ENCODE measurements at places on chromosomes 5 and 9.

GRCh38 chr5:173291722-173292658, 36.2 kb downstream of the STC2 start:
- no peak for DNase-seq

DNA sequence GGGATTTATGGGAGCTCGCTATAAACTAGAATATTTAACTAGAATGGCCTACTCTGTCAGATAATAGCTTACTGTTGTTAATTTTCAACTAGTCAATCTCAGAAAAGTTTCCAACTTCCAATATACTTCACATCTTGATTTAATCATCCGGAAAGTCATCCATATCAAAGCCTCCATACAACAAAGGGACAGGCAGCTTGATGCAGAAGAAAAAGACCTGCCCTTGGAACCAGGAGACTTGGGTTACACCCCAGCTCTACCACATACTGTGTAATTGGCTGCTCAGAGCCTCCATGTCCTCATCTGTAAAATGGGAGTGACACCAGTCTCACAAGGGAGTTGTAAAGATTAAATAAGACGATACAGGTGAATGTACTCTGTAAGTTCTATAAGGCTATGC, 1.9 kb downstream of the PTPN3 start:
- DNase-seq: no peak

GRCh38 chr5:137217599-137218200, 281.4 kb downstream of the SPOCK1 start:
- DNase-seq: no peak

DNA sequence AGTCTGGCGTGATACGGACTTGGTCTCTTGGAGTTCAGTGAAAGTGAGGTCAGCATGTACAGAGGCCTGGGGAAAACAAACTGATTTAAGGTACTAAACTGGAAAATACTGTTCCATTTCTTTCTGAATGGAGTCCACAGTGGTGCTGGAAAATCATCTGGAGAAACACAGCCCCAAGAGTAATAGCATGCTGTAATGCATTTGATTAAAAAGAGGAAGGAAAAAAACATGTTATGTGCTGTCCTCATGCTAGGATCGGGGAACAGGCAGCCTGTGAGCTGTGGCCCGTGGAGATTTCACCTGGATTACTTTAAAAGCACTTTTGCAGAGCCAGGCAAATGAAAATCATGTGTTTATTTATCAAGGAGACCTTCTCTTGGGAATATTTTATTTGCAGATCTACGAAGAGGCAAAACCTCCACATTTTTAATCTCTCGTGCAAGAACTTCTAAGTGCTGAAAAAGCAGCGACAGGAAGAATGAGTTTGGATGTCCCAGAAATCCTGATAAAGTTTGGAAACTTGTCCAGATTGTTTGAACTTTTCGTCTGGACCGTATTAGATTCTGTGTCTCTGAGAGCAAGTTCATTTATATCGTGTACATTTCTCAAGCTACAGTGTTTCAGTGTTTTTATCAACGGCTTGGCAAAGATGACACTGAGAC, 228.8 kb downstream of the GAS1 start:
- no peak for DNase-seq

DNA sequence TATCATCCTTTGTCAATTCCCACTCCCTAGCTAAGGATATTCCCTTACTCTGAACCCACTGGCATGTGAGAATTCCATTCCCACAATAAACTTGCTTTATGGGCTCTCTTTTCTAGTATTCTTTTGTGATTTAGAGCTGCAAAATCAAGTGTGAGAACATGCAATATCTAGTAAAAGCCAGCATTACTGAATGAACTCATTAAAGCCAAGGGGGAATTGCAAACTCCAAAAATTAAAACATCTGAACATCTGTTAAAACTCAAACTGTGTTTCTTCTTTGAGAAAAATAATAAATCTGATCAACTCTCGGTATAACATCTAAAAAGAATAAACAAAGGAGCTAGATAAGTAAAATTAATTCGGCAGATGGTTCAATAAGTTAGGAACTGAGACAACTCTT, 53.1 kb upstream of the MPDZ start:
- DNase-seq: no peak

- no peak for DNase-seq
These were observed 7.2 kb downstream of the HMGCS1 start for GRCh38 chr5:43305948-43306565.
